ENCODE measurements at places on chromosomes 5 and 9.

DNA sequence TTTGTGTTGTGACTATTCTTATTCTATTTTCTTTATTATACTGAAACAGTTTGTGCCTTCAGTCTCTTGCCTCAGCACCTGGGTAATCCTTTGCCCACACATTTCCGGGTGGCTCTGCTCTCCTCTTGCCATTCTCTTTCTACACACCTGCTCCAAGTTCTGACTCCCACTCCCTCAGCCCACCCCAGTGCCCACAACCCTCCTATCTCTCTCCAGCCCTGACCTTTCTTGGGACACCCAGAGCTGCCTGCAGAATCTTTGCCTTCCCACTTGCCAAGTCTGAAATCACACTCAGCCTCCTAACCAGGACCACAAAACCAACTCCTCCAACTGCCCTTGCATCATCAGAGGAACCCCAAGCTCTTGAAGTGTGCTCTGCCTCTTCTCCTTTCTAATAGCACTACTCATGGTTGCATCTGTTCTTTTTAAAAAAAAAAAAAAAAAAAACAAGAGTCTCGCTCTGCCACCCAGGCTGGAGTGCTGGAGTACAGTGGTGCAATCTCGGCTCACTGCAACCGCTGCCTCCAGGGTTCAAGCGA, 4.1 kb downstream of the SWI5 start:
- H3K27me3 ChIP-seq, result no peaks in the 10 kb centered on the region
- no peak for DNase-seq
- peaks cover 22% of the 10 kb centered on the region for H3K4me1 ChIP-seq
- H3K27ac ChIP-seq, result peak overlapping the region; percentile 2

- no peaks in the 10 kb centered on the region for H3K36me3 ChIP-seq
- no peak overlapping the region for H3K4me3 ChIP-seq
- H3K4me1 ChIP-seq, result no peaks in the 10 kb centered on the region
- H3K27ac ChIP-seq, result no peak overlapping the region
- DNase-seq, result no peak
- no peaks in the 10 kb centered on the region for H3K27me3 ChIP-seq
Observed at GRCh38 chr5:167071981-167072610, 1219.3 kb upstream of the WWC1 start.

GRCh38 chr9:95070549-95071021, 246.9 kb downstream of the FANCC start:
- DNase-seq, result no peak
- peaks cover 31% of the 10 kb centered on the region for H3K4me1 ChIP-seq
- peaks cover 34% of the 10 kb centered on the region for H3K36me3 ChIP-seq
- H3K4me3 ChIP-seq, result no peak overlapping the region
- H3K27me3 ChIP-seq, result no peaks in the 10 kb centered on the region

- peaks cover 4% of the 10 kb centered on the region for H3K4me1 ChIP-seq
- H3K27me3 ChIP-seq, result peaks cover 3% of the 10 kb centered on the region
- no peaks in the 10 kb centered on the region for H3K36me3 ChIP-seq
- peak; percentile 76 for DNase-seq
Observed at GRCh38 chr9:96719921-96720320, 58.0 kb downstream of the ZNF510 start.

DNA sequence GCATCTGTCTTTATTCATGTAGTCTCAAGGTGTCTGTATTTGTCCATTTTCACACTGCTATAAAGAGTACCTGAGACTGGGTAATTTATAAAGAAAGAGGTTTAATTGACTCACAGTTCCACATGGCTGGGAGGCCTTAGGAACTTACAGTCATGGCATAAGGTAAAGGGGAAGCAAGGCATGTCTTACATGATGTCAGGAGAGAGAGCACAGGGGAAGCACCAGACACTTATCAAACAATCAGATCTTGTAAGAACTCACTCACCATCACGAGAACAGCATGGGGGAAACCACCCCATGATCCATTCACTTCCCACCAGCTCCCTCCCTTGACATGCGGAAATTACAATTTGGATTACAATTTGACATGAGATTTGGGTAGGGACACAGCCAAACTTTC, 44.2 kb downstream of the NLN start:
- DNase-seq, result no peak
- H3K4me1 ChIP-seq, result peaks cover 3% of the 10 kb centered on the region
- no peak overlapping the region for H3K4me3 ChIP-seq
- H3K27ac ChIP-seq, result no peak overlapping the region
- no peaks in the 10 kb centered on the region for H3K27me3 ChIP-seq

DNA sequence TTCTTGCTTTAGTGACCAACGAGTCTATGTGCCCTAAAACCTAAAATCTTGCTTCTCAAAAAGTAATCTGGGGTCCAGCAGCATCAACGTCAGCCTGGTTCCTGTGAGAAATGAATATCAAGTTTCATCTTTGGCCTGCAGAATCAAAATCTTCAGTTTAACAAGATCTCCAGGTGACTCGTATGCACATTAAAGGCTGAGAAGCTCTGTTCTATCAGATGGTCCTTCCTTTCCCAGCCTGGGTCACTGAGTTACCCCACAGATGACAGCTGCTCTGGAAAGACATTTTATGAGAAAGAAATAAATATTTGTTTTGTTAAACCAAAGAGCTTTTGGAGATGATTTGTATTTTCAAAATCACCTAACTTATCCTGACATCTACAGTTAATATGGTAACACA, 75.8 kb downstream of the ADAMTSL1 start:
- H3K4me3 ChIP-seq, result no peak overlapping the region
- DNase-seq, result no peak

- H3K4me3 ChIP-seq, result no peak overlapping the region
- H3K36me3 ChIP-seq, result no peaks in the 10 kb centered on the region
- no peaks in the 10 kb centered on the region for H3K4me1 ChIP-seq
- no peak overlapping the region for H3K27ac ChIP-seq
Observed at GRCh38 chr5:110034056-110034600, 344.4 kb downstream of the MAN2A1 start.

- H3K36me3 ChIP-seq, result no peaks in the 10 kb centered on the region
- no peak overlapping the region for H3K4me3 ChIP-seq
- H3K27ac ChIP-seq, result no peak overlapping the region
- no peak for DNase-seq
Observed at GRCh38 chr5:137217599-137218200, 281.4 kb downstream of the SPOCK1 start.

GRCh38 chr9:109967651-109968642, 187.9 kb downstream of the PALM2AKAP2 start:
- H3K4me3 ChIP-seq, result no peak overlapping the region
- H3K27me3 ChIP-seq, result no peaks in the 10 kb centered on the region
- peak overlapping the region; percentile 72 for H3K27ac ChIP-seq
- H3K36me3 ChIP-seq, result no peaks in the 10 kb centered on the region
- DNase-seq, result no peak

DNA sequence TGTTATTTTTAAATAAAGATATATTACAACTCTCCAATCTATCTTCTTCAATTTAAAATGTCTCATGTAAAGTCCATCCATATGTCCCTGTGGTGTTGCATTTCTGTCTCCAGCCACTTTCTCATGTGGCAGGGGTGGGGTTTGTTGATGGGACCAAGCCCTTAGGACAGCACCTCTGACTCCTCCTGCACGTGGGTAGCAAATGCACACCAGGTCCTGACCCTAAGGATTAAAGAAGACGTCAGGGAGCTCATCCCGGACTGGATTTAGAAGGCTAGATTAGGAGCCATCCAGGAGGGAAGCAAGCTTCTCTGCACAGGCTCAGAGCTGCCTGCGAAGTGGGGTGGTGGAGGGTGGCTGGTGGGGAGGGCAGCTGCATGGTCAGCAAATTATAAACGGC, 38.9 kb upstream of the FAM120AOS start:
- DNase-seq, result no peak
- H3K4me1 ChIP-seq, result peaks cover 7% of the 10 kb centered on the region
- H3K27ac ChIP-seq, result no peak overlapping the region
- H3K4me3 ChIP-seq, result no peak overlapping the region
- no peaks in the 10 kb centered on the region for H3K27me3 ChIP-seq

- no peak overlapping the region for H3K4me3 ChIP-seq
- H3K27me3 ChIP-seq, result no peaks in the 10 kb centered on the region
- H3K27ac ChIP-seq, result peak overlapping the region; percentile 68
- peak; percentile 79 for DNase-seq
- H3K36me3 ChIP-seq, result no peaks in the 10 kb centered on the region
Observed at GRCh38 chr5:149857499-149857898, 87.1 kb downstream of the PDE6A start.

- DNase-seq, result no peak
- no peak overlapping the region for H3K27ac ChIP-seq
- no peak overlapping the region for H3K4me3 ChIP-seq
- no peaks in the 10 kb centered on the region for H3K4me1 ChIP-seq
- no peaks in the 10 kb centered on the region for H3K36me3 ChIP-seq
Observed at GRCh38 chr5:148541054-148541835, 113.1 kb downstream of the HTR4 start.

DNA sequence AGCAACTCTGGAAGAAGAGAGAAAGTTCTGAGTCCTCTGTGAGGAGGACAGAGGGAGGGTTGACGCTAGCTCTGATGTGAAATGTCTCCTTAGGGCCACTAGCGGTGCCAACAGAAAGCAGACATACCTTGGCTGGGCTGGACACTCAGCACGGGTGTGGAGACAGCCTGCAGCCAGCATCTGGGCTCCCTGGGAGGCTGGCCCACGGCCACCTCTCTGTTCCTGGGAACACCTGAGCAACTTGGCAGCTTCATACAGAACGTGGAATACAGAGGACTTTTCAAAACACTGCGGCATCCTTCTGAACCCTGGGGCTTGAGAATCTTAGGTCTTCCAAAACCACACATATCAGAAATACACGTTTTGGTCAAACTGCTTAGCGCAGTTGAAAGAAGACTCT, 269.1 kb downstream of the FSTL4 start:
- H3K4me3 ChIP-seq, result no peak overlapping the region
- H3K36me3 ChIP-seq, result no peaks in the 10 kb centered on the region
- H3K27me3 ChIP-seq, result no peaks in the 10 kb centered on the region
- no peak overlapping the region for H3K27ac ChIP-seq
- DNase-seq, result no peak
- no peaks in the 10 kb centered on the region for H3K4me1 ChIP-seq

DNA sequence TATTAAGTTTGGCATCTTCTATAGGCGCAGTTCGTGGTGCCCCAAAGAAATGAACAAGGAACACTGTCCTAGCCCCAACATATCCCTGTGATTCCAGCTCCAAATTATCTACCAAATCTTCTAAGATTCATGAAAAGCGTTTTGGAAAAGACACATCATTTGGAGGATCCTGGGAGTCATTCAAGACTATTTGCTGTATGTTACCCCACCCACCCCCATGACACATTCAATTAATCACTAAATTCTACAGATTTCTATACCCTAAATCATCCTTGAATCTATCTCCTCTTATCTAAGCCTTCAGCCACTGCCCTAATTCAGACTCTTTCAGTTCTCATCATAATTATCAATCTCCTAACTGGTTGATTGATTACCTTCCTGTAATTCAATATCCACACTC, 5.5 kb upstream of the RUSC2 start:
- H3K4me3 ChIP-seq, result no peak overlapping the region
- H3K4me1 ChIP-seq, result no peaks in the 10 kb centered on the region
- H3K36me3 ChIP-seq, result no peaks in the 10 kb centered on the region

GRCh38 chr5:68999181-68999580, 94.6 kb upstream of the SLC30A5 start:
- H3K27ac ChIP-seq, result no peak overlapping the region
- no peak for DNase-seq
- no peaks in the 10 kb centered on the region for H3K36me3 ChIP-seq

DNA sequence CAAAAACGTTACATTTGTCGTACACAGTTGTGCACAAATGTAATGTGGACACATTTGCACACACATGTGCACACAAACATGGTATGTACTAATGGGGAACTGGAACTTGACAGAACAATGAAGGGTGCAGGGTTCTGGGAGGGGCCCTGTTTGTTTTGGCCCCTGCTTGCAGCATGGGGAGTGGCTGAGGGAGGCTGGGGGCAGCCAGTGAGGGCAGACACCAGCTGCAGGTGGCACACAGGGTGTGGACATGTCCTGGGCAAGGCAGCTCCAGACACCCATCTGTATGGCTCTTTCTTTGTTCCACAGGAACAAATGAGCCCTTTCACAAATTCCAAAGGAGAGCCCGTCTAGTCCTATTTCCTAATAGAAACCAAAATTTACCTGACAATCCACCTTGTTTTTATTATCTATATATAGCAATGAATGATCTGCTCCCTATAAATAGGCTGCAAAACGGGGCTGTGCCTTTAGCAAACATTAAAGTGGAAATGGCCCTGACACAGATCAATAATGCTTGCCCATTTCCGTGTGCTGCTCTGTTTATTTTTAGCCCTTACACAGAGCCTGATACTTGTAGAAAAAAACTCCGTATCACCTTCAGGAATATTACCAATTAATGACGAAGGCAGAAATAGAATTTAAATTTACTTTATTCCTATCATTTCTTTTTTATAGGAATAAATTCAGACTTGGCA, 26.4 kb downstream of the MARCHF3 start:
- H3K27ac ChIP-seq, result no peak overlapping the region
- H3K4me1 ChIP-seq, result no peaks in the 10 kb centered on the region
- no peaks in the 10 kb centered on the region for H3K27me3 ChIP-seq
- DNase-seq, result peak; percentile 33
- H3K36me3 ChIP-seq, result no peaks in the 10 kb centered on the region

DNA sequence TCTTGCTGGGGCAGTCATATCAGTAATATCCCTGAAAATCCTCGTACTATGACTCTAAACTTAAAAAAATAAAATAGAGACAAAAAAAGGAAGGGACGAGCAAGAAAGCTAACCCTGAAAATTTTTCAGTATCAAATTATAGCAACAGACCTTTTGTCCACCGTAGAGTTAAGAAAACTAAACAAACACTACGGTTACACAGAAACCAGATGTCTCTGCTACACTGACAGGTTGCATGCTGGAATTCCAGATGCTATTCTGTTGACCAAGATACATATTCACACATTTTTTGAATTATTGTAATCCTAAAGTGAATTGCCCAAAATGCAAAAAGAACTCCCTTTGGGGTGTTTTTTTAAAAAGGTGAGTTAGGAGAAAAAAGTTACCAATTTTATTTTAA, 66.9 kb upstream of the SELENOP start:
- no peaks in the 10 kb centered on the region for H3K36me3 ChIP-seq
- H3K4me1 ChIP-seq, result peaks cover 12% of the 10 kb centered on the region
- no peak for DNase-seq
- H3K27ac ChIP-seq, result no peak overlapping the region
- H3K4me3 ChIP-seq, result no peak overlapping the region
- no peaks in the 10 kb centered on the region for H3K27me3 ChIP-seq

DNA sequence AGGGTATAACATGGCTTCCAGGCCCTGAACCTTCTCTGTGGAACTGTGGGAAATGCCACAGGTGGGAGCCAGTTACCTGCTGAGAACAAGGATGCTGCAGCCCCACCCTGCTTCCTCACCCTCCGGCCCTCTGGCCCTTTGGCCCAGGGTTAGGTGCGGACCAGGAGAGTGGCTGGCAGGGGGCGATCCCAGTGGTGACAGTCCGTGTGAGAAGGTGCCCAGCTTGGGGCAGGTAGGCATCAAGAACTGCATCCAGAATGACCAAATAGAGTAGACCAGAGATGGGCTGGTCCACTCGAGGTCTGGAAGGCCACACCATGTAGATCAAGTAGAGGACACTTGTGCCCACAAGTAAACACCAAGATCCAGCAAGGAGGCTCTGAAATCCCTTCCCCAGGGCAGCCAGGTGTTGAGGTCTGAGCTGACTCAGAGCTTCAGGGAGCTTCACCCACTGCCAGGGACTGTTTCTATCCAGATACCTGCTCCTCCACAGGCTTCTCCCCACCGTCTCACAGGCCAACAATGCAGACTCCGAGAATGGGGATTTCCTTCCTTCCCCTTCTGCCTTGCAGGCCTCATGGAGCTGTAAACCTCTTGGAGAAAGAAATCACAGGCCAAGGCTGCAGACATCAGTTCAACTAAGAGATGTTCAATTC, 61.4 kb upstream of the ZSWIM6 start:
- H3K4me3 ChIP-seq, result no peak overlapping the region
- no peaks in the 10 kb centered on the region for H3K27me3 ChIP-seq
- no peak overlapping the region for H3K27ac ChIP-seq

All from upper lobe of left lung (tissue), 6 donors.